ENCODE measurements at places on chromosomes 4 and X.

DNA sequence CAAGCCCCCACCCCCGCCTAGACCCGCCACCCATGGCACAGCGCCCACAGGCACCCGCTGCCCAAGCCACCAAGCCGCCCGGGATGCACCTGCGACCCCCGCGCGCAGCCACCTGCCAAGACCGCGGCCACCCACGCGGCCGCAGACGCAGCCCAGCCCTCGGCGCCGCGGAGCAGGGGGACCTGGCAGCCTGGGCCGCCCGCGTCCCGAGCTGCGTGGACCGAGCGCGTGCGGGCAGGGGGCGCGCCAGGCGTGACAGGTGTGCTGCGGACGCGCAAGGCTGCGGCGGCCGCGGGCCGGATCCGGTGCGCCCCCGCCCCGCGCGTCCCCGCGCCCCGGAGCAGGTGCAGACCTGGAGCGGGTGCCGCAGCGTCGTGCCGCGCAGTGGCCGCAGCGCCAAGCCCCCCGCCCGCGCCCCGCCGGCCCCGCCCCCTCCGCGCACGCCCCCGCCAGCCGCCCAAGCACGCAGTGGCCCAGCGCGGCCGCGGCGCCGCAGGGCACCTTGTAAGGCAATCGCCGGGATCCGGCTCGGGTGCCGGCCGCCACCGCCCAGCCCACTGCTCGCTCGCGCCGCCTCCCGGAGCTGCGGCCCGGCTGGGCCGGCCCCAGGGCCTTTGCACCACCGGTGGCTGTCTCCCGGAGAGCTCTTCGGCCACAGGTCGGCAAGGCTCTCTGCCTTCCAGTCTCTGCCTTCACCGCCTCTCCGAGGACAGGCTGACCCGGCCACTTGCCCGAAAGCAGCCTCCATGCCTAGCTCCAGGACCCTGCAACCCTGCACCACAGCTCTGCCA lies at the start of gene PNCK:
PNCK (minus strand) TSS at position 386 of the 791 bp plus-strand sequence. CDS start 737 bp downstream, outside the sequence.
- DNase-seq: no peak

GRCh38 chr4:33890841-33891240 lies 2353.5 kb downstream of the ARAP2 start:
- no peak for DNase-seq

DNA sequence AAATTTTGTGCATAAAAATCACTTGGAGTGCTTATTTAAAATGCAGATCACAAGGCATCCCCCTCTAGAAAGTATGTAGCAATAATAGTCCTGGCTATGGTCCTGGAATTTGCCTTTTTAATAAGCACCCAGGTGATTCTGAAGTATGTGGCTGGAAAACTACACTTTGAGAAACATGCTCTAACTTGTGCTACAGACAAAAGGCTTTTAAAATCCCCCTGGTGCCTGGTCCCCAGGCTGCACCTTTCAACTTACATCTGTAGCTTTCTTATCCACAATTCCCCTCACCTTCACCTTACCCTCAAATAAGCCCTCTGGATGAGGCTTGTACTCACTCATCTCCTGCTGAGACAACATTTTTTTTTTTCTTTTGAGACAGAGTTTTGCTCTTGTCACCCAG lies 21.1 kb downstream of the ART3 start:
- no peak for DNase-seq

DNA sequence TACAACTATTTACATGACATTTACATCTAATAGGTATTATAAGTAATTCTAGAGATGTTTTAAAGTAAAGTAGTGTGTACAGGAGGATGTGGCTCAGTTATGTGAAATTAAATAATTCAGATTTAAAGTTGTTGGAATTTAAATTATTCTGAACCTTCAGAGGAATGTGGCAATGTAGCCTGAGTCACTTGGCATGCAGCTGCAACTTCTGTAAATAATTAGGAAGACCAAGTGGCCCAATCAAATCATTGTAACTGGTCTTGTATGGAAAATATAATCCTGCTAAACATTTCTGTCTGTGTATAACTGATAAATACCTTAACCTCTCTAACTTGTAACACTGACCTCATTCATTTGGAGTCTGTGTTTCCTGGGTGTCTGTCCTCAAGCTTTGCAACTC lies 828.9 kb downstream of the GLUD2 start:
- peak; percentile 1 for DNase-seq

GRCh38 chr4:56863441-56864139 lies 42.1 kb upstream of the SPINK2 start:
- DNase-seq: no peak

DNA sequence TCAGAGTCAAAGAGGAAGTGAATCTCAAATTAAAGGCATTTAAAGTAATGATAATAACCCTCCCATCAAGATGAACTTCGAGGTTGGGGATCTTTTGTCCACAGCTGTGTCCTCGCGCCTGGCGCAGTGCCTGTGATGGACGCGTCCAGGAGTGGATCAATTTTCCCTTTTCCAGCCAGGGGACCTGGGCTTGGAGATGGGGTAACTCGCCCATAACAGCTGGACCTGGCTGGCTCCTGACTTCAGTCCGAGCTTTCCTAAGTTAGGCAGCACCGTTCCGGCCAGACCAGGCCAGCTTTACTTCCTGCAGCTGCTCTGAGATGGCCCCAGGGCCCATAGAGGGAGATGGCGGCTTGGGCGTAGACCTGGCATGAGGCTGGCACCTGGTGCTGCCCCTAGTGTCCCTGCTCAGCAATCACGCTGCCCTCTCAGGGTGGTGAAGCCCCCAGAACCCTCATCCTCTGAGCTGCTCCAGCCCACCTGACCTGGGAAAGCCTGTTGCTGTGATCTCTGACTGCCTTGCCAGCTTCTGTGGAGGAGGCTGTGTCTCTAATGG lies 23.9 kb downstream of the ADRA2C start:
- no peak for DNase-seq

DNA sequence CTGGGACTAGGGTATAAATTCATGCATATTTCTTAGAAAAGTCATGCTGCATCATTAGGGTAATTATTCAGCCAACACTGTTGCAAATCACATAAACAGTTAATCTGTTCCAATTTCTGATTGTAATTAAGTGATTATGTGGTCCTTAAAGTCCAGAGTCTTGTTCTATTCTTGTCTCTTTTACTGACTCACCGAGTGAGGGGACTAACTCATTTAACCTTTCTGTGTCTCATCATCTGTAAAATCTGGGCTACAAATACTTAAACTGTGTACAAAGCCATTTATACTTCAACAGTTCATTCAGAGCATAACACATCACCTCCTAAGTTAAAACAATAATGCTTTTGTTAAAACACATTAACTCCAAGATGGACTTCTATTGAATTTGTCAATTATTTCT lies 65.4 kb upstream of the KLHL13 start:
- no peak for DNase-seq

DNA sequence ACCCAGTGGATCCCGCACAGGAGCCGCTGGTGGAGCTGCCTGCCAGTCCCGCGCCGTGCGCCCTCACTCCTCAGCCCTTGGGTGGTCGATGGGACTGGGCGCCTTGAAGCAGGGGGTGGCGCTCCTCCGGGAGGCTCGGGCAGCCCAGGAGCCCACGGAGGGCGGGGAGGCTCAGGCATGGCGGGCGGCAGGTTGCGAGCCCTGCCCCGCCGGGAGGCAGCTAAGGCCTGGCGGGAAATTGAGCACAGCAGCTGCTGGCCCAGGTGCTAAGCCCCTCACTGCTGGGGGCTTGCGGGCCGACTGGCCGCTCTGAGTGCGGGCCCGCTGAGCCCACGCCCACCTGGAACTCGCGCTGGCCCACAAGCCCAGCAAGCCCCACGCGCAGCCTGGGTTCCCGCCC lies 127.1 kb upstream of the TMEM164 start:
- no peak for DNase-seq

DNA sequence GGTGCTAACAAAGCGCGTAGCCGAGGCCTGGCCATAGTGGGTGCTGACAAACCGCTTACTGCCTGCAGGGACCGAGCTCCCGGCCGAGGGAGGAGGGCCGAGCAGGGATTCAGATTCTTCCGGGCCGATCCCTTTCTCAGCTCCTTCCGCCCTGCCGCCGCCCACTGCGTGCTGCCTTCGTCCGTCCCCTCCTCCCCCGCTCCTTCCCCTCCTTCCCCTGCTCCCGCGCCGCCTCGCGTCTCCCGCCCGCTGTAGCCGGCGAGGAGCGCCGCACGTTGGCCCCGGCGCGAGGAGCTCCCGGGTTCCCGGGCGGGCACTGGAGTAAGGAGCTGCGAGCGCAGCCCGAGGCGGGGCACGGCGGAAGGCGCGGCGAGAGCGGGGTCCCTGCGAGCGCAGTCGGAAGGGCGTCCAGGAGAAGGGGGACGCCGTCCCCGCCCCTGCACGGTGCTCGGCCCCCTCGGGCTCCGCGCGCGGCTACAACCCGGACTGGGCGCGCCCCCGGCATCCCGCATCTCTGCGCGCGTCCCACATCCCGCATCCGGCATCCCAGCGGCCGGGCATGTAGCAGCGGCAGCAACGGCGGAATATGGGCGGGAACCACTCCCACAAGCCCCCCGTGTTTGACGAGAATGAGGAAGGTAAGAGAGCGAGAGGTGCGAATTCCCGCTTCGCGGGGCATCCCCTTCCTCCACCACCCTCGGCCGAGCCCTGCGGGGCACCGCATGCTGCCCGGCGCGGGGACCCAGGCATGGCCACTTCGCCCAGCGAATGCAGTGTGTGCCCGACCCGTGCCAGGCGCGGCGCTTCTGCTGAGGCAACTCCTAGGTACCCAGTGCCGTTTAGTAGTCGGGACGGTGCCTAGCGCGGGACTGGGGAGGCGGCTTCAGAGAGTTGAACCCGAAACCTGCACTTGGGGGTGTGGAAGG lies at the start of gene STK32B:
STK32B (plus strand) TSS at position 203 of the 926 bp plus-strand sequence.
- DNase-seq: peak; percentile 45

- DNase-seq: no peak
These were observed 27.4 kb downstream of the ABLIM2 start for GRCh38 chr4:8131210-8131609.

- no peak for DNase-seq
These were observed 29.1 kb downstream of the ZNF185 start for GRCh38 chrX:152926923-152927322.

- no peak for DNase-seq
These were observed 41.3 kb upstream of the TXK start for GRCh38 chr4:48175328-48175727.

GRCh38 chr4:34148322-34148908 lies 2095.9 kb downstream of the ARAP2 start:
- no peak for DNase-seq

DNA sequence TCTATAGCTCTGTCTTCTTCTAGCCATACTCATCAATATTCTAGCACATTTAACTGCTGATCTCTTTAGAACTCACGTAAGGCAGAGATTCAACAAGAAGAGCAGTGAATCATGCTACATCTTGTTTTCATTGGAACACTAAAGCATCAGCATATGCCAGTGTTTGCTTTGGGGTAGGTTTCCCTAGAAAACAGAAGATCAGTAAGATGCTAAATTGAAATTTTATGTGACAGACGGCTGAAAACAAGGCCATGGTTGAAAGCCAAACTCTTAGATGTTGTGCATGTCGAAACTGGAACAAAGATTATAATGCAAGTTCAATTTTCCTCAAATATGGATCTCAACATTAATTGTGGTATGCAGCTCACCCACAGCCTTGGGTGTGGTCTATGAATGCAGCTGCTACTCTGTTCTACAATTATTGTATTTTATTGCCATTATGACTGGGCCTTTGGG lies 107.6 kb downstream of the PDLIM5 start:
- DNase-seq: peak; percentile 66

DNA sequence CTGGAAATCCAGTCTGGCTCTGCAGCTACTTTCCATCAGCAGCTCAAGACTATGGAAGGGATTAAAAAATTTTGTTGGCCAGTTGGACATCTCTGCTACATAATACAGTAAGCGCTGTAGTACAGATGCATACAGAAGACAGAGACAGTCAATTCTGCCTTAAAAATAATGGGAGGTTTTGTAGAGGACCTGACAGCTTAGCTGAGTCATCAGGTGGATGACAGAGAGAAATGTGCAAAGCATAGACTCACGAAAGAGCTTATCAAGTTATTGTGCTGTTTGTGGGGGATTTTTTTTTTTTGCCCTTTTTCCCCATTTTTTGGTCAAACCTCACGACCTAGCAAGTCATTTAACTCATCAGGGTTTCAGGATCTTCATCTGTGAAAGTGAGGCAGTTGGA lies 149.0 kb upstream of the SCML1 start:
- no peak for DNase-seq

DNA sequence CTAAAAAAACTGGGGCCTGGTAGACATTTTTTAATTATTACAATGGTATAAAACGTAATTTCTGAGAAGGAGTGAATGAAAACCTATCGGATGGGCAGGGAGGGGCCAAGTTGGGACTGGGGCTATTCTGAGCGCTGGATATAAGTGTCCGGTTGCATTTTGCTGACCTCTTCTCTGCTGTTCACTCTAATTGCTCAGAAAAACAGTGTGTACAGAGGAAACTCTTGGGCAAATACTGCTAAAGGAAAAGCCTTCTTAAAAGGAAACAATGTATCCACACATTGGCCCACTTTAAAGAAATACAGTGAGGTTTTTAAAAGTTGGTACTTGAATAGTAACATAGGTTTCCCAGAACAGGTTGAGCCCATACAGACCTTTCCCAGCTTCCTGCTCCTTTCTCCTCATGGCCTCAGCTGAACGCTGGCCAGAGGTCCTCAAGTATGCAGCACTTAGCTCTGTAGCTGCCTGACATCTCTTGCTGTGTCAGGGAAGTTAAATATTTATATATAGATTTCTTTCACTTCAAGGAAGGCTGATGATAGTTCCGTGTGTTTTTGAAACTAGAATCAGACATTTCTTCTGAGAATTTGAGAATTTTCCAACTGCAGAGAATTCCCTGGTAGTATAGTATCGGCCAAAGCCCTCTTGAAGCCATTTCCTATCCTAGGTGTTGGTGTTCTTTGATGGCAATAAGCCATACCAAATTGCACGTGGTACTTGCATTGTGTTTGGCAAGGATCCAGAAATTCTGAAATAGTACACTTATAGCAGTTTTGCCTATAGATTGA lies 97.1 kb upstream of the SLC4A4 start:
- no peak for DNase-seq

DNA sequence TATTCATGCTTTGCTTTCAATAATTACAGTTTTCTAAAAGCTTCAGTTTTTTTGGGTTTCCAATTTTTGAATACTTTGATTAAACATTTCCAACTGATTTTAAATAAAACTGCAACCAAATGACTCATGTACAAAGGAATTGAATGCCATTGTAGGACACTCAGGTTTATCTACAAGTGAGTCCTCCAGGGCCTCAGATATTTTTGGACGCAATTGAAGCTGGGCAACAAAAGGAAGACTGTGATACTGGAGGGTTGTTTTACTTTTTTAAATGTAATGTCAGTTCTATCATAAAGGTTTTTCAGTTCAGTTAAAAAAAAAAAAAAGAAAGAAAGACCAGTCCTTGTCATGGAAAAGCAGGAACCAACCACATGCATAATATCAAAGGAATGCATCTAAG lies 64.2 kb downstream of the MAGEA10 start:
- no peak for DNase-seq

GRCh38 chr4:66855956-66856355 lies 689.3 kb downstream of the CENPC start:
- DNase-seq: peak; percentile 1

DNA sequence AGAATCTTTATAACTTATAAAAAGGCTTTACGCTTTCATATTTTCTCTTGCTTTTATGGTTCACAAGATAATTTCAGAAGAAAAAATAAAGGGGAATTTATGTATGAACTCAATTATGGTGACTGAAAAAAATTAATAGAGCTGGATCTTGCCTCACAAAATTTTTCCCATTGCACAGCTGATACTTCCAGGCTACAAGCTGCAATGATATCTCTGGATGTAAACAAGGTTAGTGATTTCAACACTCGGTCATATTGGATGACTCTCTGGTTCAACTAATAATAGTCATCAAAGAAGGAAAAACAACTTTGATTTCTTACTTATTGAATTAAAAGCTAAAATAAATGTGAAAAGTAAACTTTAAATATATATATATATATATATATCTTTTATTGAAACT lies 868.0 kb downstream of the FAT4 start:
- DNase-seq: no peak

- DNase-seq: no peak
These were observed 197.2 kb upstream of the ZFP42 start for GRCh38 chr4:187798385-187798784.
